ENCODE measurements at places on chromosomes 4 and X. TPM values are rescaled to one million over a fixed set of nuclear protein-coding genes. Genes with fewer than 3 reads are reported as not detected.

The PGAM4 gene
- total RNA-seq = not detected

The RHOXF1 gene
- 0.47 TPM for total RNA-seq

The PAGE5 gene
- not detected for total RNA-seq

The GPM6B gene
- 15.9 TPM for total RNA-seq

The FAM149A gene
- total RNA-seq = 38.1 TPM

The SPATA4 gene
- 0.88 TPM for total RNA-seq

The TLL1 gene
- total RNA-seq = 4.1 TPM

The PJA1 gene
- 42.8 TPM for total RNA-seq

The GK2 gene
- not detected for total RNA-seq

The QRFPR gene
- 2.9 TPM for total RNA-seq

The F8A2 gene
- total RNA-seq = not detected

The RIBC1 gene
- total RNA-seq = 3.9 TPM

The DUSP9 gene
- 72.7 TPM for total RNA-seq

The XPNPEP2 gene
- 28.7 TPM for total RNA-seq

The LRP2BP gene
- total RNA-seq = 3.2 TPM

The NOA1 gene
- total RNA-seq = 22.0 TPM

The LANCL3 gene
- total RNA-seq = 0.99 TPM

The SLC6A14 gene
- not detected for total RNA-seq

The GAGE12E gene
- not detected for total RNA-seq

The CXorf49 gene
- total RNA-seq = not detected

The OPN1LW gene
- total RNA-seq = not detected

The STK32B gene
- 8.8 TPM for total RNA-seq

The ABCD1 gene
- total RNA-seq = 10.8 TPM

The CCDC110 gene
- 2.1 TPM for total RNA-seq

The HPGDS gene
- 5.1 TPM for total RNA-seq

The DNAAF6 gene
- not detected for total RNA-seq

The ATP1B4 gene
- 31.2 TPM for total RNA-seq

The CYTL1 gene
- 2.2 TPM for total RNA-seq

The ADH7 gene
- total RNA-seq = not detected

The GYG2 gene
- 11.0 TPM for total RNA-seq

The GAK gene
- 108 TPM for total RNA-seq

The KIT gene
- 15.1 TPM for total RNA-seq

The BEX1 gene
- total RNA-seq = 14.8 TPM

The SPANXN2 gene
- not detected for total RNA-seq

The ADRA2C gene
- total RNA-seq = 11.1 TPM

The SSX2B gene
- total RNA-seq = 0.35 TPM

The BANK1 gene
- total RNA-seq = 1.9 TPM

The IGSF1 gene
- total RNA-seq = 9.3 TPM

The ACE2 gene
- 16.9 TPM for total RNA-seq

The ZNF732 gene
- 1.9 TPM for total RNA-seq

The GLUD2 gene
- 2.3 TPM for total RNA-seq

The SSX4B gene
- total RNA-seq = not detected

The APELA gene
- 4.3 TPM for total RNA-seq
